Head of caudate nucleus (tissue), 42 donors: ENCODE measurements at places on chromosomes 12 and 14.
A peak's percentile ranks its signal among the peaks of the same experiment; 100 is the strongest.

GRCh38 chr14:58961045-58961731 is 227.3 kb upstream of the DAAM1 start:
- DNase-seq = no peak

- DNase-seq = no peak
These were observed 150.7 kb upstream of the C14orf180 start for GRCh38 chr14:104428860-104429259.

GRCh38 chr12:47882781-47883546 is 21.8 kb downstream of the VDR start:
- no peak for DNase-seq

DNA sequence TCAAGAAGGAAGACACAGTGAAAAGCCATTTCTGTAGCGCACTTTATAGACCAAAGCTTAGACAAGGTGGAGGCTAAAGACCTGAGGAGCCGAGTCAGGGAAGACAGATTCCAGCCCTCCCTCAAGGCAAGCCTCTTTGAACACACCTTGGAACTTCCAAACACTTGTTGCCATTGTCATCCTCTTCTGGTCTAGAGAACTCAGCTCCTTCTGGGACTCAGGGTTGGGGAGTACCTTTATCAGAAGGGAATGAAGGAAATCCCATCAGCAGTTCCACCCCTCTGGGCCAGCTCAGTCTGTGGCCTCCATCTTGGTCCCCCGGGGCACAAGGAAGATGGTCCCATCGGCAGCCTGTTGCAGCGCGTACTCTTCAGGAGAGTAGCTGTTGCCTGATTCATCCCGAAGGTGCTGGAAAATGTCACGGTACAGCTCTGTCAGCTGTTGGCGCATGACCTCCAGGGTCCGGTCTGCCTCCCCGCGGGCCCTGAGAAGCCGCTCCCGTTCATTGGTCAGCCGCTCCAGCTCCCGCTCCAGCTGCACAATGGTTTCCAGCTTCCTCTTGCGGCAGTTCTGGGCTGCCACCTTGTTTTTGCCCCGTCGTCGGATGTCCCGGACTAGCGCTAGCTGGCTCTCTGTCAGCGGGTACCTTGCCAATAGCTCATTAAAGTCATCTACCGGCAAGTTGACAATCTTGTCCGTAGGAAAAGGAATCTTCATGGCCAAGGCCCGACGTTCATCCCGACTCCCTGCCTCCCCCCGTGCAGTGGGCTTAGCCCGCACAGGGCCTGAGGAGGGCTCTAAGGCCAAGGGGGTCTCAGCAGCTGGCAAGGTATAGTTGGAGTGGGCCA is 8.5 kb downstream of the NFE2 start:
- no peak for DNase-seq

DNA sequence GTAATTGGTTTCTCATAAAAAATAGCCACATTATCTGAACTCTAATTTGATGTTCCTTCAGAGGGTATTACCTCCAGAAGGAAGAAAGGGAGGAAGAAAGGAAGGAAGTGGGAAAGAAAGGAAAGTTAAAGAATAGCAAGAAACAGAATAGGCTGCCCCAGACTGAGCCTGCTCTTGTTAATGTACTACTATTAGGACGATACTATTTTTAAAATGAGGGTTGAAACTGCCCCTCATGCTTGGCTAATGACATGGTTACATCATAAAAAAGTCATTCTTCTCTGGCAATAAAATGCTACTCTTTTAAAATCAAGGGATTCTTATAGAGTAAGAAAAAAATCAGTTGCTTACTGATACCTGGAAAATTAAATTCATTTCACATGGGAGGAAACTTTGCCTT is 253.0 kb downstream of the KTN1 start:
- no peak for DNase-seq

DNA sequence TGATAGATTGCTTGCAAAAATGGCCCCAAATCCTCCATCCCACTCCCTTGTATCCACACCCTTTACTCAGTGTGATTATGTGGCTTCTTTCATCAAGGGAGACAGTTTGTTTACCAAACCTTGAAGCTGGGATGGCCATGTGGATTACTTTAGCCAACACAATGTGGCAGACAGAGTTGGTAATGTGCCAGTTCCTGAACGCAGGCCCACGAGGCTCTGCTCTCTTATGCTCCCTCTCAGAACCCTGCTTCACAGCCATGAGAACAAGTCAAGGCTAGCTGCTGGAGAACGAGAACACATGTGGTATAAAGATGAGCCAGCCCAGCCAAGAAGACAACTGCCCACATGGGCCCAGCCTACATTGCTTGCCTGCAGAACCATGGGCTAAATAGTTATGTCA is 162.3 kb downstream of the NDUFA12 start:
- no peak for DNase-seq

GRCh38 chr12:8702159-8702558 is 4.4 kb downstream of the RIMKLB start:
- DNase-seq = no peak

- no peak for DNase-seq
These were observed 177.0 kb downstream of the ALX1 start for GRCh38 chr12:85457016-85457415.

DNA sequence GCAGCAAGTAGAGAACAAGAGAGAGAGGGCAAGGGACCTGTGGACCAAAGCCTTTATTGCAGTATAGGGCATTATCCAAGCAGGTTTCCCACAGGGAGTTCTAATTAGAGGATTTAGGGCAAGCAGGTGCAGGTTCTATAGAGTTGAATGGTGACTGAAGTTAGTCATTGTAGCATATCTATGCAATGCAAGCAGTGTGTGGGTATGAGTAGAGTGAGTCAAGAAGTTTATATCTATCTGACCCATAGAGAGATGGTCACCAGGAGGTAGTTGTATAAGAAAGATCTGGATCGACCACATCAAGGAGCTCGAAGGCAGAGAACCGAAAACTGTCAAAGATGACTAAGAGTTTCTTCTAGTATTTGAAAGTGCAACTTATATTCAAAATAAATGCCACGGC is 167.3 kb downstream of the PLCZ1 start:
- no peak for DNase-seq

DNA sequence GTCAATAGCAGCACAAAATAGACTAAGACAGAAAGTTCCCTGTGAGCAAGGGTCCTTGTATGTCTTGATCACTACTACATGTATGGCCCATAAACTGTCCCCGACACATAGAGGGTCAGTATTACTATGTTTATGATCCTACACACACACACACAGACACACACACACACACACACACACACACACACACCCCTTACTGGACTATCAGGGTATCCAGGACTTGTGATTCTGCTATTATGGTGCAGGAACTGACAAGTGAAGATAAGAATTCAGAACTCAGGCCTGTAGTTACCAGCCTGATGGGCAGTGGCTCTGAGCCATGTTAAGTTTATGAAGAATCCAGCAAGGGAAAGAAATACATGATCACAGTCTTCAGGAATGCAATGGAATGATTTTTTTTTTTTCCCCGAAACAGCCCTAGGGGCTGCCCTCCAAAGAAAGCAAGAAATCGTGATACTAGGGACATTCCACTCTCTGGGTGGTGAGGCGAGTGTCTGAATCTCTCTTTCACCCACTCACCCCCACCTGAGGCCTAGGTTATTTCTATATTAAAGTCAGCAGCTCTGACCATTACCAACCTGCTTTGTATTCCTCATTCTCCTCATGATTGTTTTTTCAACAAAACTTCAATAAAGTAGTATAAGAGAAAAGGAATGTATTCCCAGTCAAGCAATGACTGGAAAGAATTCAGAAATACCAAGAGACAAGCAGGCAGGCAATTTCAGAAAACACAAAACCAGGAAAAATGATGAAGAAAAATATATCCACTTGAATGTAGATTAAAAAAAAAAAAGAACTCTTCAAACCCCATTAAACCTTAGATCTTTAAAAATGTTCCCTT is 105.8 kb downstream of the AVPR1A start:
- DNase-seq = no peak

DNA sequence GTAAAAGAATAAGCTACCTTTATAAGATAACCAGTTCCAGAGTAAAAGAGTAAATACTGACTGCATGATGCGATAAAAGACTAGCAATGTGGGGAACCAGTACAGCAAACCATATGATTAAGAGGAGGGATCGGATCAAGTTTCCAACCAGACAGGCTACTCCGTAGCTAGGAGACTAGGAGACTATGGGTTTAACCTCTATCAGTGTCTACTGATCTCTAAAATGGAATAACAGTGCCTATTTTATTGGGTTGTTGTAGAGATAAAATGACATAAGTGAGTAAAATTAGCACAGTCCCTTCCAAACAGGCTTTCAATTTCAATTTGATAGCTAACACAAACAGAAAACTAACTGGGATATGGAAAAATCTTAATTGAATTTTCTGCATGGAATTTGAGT is 76.0 kb downstream of the PAWR start:
- DNase-seq = no peak

GRCh38 chr12:27057543-27057942 is 24.8 kb downstream of the C12orf71 start:
- DNase-seq = no peak

DNA sequence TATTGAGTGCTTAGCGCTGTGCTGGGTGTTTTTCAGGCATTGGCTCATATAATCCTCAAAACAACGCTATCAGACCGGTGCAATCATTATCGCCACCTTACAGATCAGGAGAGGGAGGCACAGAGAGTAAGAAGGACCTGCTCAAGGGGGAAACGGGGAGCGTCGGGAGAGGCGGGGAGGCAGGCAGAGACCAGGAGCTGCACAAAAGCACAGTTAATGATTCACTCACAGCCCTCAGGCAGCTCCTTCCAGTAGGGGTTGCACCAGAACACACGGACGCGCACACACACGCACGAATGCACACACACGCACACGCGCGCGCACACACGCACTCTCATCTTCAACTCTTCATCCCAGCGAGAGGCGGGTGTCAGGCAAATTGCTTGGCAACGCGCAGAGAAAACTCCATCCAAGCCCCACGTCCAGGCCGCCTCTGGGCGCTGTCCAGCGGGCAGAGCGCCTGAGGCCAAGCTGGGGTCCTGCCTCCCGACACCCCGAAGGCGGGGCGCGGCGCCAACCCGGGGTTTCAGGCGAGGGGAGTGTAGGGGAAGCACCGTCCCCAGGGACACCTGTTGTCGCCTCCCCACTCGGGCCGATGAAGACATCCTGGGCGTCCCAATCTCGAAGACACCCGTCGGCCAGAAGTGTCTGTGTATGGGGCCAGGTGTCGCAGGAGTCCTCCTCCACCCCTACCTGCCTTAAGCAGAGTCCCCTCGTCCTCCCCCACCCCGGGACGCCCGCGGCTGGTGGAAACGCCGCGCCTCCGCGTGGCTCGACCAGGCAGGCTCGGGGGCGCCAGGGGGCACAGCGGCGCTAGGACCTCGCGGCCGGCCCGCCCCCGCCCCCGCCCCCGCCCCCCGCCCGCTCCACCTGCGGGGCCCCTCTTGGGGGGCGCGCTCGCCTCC is 35.5 kb upstream of the STON2 start:
- peak; percentile 55 for DNase-seq

GRCh38 chr12:110137786-110138185 is 13.6 kb downstream of the IFT81 start:
- no peak for DNase-seq

- DNase-seq = no peak
These were observed 32.6 kb upstream of the AACS start for GRCh38 chr12:125032466-125033152.

DNA sequence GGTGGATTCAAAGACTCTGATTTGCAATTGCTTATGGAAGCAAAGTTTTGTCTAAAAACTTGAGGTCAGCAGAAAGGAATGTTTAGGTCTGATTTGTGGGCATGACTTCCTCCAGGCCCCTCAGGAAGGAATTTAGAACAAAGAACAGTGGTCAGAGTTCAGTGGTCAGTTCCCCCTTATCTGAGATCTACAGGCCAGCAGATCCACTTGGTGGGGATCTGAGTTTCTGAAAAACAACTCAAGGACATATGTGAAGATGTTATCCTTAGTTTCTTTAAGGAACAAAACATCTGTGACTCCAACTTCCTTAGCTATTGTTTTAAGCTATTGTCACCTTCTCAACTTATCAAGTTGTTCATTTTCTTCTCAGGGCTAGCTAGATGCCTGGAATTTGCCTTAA is 28.0 kb upstream of the NAA30 start:
- DNase-seq = no peak

DNA sequence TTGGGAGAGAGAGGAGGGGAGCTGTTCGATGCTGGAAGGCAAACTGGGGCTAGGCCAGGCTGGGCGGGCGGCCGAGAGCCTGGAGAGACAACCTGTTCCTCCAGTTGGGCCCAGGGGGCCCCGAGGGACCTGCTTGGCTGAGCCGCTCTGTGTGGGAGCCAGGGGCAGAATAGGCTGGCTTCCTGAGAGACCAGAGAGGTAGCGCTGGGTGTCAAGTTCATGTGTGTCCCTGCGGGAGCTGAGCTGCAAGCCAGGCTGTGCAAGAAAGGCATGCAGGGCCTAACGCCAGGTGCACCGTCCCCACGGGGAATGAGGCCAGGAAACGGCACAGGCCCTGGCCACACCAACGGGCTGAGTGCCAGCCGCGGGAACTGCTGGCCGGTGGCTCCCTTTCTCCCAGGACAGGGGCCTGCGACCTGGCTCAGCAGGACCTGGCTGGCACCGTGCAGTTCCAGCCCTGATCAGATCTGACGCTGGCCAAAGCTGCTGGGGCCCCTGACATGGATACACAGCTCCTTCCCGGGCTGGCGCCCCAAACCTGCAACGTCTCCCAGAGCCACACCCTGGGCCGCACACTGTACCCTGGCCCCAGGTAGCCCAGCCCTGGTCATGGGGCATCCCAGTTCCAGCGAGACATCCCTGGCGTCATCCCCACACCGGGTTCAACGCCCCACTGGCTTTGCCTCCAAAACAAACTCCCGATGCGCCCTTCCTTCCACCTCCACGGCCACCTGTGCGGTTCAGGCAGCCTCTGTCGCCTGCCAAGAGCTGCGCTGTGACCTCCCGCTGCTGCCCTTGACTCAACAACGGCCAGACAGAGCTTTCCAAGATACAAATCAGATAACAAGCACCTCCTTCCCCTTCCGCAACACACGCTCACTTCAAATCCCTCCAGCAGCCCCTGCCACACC is 65.0 kb downstream of the RFLNA start:
- no peak for DNase-seq

GRCh38 chr12:116712458-116713303 is 25.2 kb downstream of the SPRING1 start:
- DNase-seq = no peak

DNA sequence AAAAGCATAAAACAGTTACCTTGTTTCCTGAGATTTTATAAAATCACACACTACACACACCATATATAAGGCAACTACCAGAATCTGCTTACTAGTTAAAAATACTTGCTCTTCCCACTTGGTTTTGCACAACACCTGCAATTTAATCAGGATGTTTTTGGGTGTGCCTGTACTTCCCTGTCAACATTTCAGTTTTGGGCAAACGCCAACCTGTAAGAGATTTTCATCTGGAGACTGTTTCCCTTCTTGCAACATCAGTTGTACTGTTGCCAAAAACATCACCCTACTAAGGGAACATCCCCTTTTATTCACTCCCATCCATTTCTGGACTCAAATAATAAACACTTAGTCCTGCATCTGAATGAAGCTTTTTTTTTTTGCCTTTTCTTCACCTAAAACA is 172.3 kb downstream of the DUSP6 start:
- no peak for DNase-seq

- no peak for DNase-seq
These were observed 5.8 kb upstream of the PUS1 start for GRCh38 chr12:131923260-131923659.

GRCh38 chr14:81536241-81536771 is 2.7 kb upstream of the SEL1L start:
- DNase-seq = no peak

- peak; percentile 72 for DNase-seq
These were observed 494 bp downstream of the GCH1 start for GRCh38 chr14:54902143-54902520.
